SHP77 treated with DMSO at 0.1 percent for 48 hours (cell line): ENCODE measurements at places on chromosomes 2 and 18.

- no peak for DNase-seq
Observed at GRCh38 chr2:238183821-238184220, 19.7 kb downstream of the ILKAP start.

DNA sequence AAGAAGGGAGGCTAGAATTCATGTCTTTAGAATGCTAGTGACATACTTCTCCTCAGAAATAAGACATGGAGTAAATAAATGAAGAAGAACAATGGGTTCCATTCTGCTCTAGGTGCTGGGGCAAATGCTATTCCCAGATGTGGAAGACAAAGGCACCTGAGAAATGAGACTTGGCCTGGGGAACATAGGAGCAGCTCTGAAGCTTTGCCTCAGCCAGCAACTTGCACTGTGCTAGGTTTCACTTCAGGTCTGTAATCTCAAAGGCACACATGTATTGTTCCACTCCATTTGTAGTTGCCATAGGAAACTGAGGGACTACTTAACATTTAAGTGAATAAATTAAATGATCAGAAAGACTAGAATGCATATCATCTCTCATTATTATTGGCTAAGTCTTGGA lies 538.9 kb upstream of the REG3G start:
- no peak for DNase-seq

- DNase-seq, result no peak
Observed at GRCh38 chr2:188977317-188977716, 3.1 kb downstream of the COL3A1 start.

- no peak for DNase-seq
Observed at GRCh38 chr2:110827511-110827910, 95.1 kb downstream of the ACOXL start.

GRCh38 chr2:238106698-238107524 lies 6.8 kb downstream of the ESPNL start:
- peak; percentile 26 for DNase-seq

GRCh38 chr2:165957030-165957675 lies 3.6 kb upstream of the TTC21B start:
- DNase-seq, result no peak

DNA sequence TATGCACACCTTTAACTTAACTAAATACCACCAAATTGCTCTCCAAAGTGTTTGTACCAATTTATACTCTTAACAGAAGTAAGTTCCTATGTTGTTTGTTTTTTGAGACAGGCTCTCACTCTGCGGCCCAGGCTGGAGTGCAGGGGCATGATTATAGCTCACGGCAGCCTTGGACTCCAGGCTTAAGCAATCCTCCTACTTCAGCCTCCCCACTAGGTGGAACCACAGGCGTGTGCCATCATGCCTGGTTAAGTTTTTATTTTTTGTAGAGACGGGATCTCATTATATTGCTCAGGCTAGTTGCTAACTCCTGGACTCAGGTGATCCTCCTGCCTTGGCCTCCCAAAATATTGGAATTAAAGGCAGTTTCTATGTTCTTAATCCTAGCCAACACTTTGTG lies 13.1 kb upstream of the NAB1 start:
- no peak for DNase-seq

DNA sequence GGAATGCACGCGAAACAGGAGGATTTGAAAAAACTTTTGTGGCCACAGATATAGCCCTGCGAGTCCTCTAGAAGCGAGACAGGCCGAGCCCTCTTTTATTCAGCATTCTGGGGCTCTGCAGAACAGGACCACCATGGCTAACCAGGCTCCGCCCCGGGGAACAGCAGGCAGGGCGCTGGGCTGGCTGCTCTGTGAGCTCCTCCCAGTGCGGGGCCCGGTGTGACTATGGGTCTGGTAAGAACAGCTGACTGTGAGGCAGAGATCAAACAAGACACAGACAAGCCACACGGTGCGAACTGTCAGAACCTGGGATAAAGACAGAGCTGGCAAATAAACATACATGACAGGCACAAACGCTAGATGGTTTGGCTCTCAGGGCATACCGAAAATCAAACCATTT lies 15.5 kb downstream of the PXDN start:
- peak; percentile 74 for DNase-seq

GRCh38 chr2:9565436-9566153 lies 10.0 kb upstream of the ADAM17 start:
- no peak for DNase-seq

DNA sequence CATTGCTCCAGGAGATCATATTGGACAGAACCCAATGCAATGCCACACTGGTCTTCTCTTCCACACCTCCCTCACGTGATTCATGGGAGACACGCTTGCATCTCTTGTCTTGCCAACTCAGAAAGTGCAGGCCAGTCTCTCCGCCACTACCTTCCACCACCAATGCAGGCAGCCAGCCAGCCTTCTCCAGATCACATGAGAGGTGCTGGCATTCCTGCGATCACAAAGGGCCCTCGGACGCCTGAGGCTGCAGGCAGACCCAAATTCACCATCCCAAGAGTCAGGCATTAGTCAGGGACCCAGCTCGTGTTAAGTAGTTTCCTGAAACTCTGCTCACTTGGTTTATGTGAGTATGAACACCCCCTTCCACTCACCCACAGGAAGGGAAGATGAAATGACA lies 437.0 kb upstream of the ETAA1 start:
- no peak for DNase-seq

- DNase-seq, result no peak
Observed at GRCh38 chr2:6951046-6951445, 33.8 kb downstream of the RNF144A start.

DNA sequence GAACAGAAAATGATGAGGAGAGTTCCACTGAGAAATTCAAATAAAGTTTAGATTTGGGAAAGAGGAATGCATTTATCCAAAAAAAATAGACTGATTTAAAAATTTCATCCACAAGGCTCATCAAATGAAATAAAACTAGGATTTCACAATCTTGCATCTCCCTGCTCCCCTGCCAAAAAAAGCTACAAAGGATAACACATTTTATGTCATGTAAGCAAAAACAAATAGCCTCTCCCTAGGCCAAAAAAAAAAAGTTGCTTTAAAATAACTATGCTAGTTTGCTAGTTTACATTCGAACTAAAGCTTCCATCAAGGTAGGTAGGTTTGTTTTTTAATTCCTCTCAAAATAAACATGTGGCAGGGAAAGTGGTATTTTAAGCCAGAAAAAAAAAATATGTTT lies 465.5 kb upstream of the ID2 start:
- DNase-seq, result no peak

GRCh38 chr2:238108423-238109183 lies 8.5 kb downstream of the ESPNL start:
- no peak for DNase-seq

GRCh38 chr2:19351499-19351898 lies 6.9 kb downstream of the OSR1 start:
- no peak for DNase-seq

DNA sequence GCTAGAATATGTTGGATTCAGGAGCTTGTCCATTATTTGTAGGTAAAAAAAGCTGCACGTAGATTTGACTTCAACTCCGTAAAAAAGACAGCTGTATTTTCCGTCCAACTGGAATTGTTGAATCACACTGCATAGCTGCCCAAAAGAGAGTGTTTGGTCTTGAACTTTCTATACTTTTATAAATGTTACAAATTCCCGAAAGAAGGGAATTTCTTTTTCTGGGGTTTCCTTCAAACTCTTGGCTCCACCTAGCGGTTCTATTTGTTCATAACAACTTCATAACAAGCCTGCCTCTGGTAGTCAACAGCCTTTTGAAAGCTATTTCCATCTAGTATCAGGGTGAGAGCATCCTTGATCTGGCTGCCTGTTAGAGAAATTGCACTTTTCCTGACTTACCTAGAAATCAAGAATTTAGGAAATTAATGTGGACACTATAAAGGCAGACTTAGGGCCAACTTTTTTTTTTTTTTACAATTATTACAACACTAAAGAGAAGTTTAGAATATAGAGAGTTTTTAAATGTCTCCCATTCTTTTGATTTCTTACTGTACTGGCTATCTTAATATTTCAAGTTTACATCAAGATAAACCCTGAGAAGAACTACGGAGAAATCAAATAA lies 48.1 kb downstream of the TMEM185B start:
- DNase-seq, result peak; percentile 9

DNA sequence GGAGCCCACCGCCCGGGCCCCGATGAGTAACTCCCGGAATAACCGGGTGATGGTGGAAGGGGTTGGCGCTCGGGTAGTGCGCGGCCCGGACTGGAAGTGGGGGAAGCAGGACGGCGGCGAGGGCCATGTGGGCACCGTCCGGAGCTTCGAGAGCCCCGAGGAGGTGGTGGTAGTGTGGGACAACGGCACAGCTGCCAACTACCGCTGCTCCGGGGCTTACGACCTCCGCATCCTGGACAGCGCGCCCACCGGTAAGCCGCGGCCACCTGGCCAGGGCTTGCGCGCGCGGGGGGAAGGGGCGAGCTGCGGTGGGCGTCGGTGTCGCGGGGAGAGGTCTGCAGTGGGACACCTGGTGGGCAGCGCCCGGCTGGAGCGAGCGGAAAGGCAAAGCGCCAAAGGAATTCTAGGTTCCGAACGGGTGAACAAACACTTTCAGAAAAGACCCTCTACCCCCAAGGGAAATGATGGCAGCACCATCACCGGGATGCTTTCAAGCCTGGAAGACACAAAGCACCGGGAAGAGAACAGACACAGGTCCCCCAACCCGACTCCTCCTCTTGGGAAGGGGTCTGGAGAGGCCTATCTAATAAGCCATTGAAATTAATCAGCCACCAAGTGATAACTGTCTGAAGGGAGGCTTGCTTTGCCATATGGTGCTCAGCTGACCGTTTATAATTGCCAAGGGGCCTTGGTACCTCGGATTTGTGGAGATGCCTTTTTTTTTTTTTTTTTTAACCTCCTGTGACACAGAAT lies 1.1 kb downstream of the MIB1 start:
- DNase-seq, result no peak

GRCh38 chr2:239536186-239536585 lies 135.4 kb upstream of the HDAC4 start:
- DNase-seq, result no peak

- DNase-seq, result no peak
Observed at GRCh38 chr2:83941886-83942285, 517.2 kb downstream of the SUCLG1 start.

DNA sequence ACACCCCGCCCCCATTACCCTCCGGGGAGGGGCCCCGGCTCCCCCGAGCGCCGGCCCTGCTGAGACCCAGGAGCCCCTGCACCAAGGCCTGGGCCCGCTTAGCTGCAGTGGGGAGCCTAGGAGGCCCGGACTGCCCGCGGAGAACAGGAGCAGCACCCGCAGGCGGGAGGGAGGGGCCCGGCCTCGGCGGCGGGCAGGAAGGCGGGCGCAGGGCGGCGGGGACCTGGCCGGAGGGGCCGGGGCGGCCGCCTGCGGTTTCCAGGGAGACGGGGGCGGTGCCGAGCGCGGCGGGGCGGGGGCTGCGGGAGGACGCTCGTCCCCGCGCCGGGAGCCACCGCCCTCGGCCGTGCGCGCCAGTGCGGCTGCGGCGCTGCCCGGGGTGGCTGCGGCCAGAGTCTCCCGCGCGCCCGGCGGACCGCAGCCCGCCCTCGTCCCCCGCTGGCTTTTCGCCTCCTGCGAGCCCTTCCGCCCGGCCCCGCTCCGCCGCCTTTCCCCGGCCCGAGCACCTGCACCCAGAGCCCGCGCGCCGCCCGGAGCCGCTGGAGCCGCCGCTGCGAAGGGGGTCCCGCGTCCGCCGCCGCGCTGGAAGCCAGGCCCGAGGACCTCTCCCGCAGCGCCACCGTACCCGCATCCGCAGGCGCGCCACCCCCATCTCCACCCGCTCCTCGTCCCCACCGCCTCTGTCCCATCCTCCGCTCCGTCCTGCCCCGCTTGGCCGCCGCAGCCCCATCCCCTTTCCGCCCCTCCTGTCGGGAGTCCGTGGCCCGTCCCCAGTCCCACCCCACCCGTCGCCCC lies 17.2 kb downstream of the GPC1 start:
- DNase-seq, result no peak

DNA sequence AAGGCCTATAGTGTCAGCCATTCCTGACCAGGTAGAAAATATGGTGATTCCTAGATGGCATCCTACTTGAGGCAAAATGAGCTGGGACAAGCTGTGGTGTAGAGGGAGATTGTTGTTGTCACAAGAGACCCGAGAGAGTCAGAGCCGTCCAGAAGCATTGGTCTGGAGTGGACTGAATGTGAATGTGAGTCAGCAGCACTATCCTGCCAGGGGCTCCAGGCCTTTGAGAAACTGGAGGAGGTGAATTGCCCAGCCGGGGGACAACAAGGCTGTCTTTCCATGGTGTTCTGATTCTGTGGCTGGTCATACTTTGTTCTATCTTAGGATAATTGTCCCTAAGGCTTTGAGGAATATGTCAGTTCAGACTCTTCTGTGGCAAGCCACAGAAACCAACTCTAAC lies 29.4 kb upstream of the EIF2AK3 start:
- no peak for DNase-seq

GRCh38 chr2:71897137-71897480 lies 250.6 kb downstream of the CYP26B1 start:
- DNase-seq, result no peak

GRCh38 chr2:216017365-216017764 lies 4.0 kb upstream of the MREG start:
- no peak for DNase-seq

GRCh38 chr18:31952223-31952622 lies 9.3 kb upstream of the TRAPPC8 start:
- DNase-seq, result no peak

GRCh38 chr2:102971701-102972100 lies 209.9 kb downstream of the TMEM182 start:
- no peak for DNase-seq

DNA sequence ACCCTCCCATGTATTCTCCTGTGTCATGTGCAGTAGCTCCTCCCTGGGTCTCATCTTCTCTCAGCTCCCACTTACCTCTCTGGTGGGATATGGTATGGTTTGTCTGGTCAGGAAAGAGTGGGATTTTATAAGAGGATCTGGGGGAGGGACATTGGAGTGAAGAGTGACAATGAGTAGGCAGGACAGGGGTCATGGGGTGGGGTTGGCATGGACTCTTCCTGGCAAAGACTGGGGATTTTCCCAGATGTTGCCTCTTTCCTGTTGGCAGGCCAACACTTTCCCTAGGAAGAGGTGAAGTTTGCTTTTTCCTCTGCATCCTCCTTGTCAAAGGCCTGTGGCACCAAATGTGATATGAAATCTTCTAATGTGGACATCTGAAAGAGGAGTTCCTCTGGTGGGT lies at the start of gene REG3A:
TSS of gene REG3A (minus strand) at position 101 of the 400 bp plus-strand sequence. CDS start 348 bp downstream, outside the sequence.
- DNase-seq, result no peak

GRCh38 chr2:63792530-63792929 lies 49.2 kb upstream of the UGP2 start:
- DNase-seq, result no peak
